LNCaP clone FGC (cell line): ENCODE measurements at places on chromosomes 5 and 9.

- no peak for DNase-seq
Measured at GRCh38 chr9:34985311-34985899, 4.1 kb upstream of the DNAJB5 start.

DNA sequence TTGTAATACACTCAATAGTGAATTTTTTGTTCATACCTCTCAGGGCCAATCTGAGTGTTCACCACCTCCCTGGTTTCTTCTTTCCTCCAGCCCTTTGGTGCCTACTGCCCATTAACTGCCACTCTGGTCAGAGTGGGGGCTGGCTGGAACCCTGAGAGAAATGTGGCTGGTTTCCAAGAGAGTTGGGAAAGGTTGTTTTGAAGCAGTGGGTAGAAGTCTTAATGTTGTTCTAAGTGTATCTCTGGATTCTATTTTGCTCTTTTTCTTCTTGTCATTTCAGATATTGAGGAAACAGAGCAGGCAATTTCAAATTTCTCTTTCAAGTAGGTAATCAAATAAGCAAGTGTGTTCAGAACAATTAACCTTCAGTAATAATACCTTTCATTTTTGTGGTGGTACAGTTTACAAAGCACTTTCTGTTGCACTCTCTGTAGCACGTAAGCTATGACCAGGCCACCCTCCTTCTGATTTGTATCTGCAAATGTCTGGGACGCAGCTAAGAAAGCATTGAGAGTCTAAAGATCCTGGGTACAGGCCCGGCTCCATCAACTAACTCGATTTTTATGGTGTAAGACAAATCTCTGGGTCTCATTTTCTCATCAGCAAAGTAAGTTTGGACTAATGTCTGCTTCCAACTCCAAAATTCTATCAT is 8.4 kb downstream of the SLC1A3 start:
- DNase-seq: no peak

GRCh38 chr5:54563083-54563761 is 45.7 kb downstream of the SNX18 start:
- no peak for DNase-seq

- DNase-seq: no peak
Measured at GRCh38 chr5:73440262-73440661, 8.3 kb downstream of the FOXD1 start.

- no peak for DNase-seq
Measured at GRCh38 chr5:149860801-149861322, 83.7 kb downstream of the PDE6A start.

DNA sequence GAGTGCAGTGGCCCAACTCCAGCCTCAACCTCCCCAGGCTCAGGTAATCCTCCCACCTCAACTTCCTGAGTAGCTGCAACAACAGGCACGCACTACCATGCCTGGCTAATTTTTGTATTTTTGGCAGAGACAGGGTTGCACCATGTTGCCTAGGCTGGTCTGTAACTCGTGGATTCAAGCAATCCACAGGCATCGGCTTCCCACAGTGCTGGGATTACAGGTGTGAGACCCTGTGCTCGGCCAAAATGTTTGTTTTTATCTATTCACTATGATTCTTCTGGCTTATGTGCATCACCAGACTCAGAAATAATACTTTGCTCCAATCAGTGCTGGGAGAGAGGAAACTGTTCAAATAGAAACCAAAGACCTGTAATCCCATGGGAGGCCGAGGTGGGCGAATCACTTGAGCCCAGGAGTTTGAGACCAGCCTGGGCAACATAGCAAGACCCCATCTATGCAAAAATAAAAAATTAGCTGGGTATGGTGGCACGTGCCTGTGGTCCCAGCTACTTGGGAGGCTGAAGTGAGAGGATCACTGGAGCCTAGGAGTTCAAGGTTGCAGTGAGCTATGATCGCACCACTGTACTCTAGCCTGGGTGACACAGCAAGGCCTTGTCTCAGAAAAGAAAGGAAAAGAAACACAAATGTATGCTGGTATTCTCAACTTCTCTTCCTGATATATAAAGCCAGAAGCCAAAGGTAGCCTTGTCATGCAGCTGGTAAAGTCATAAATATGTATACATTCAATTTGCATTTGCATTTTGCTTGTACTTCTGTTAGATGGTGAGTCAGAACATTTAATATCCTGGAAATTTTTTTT is 4.5 kb downstream of the PIP5K1B start:
- DNase-seq: no peak

GRCh38 chr5:39513236-39513635 is 88.5 kb upstream of the DAB2 start:
- DNase-seq: no peak

DNA sequence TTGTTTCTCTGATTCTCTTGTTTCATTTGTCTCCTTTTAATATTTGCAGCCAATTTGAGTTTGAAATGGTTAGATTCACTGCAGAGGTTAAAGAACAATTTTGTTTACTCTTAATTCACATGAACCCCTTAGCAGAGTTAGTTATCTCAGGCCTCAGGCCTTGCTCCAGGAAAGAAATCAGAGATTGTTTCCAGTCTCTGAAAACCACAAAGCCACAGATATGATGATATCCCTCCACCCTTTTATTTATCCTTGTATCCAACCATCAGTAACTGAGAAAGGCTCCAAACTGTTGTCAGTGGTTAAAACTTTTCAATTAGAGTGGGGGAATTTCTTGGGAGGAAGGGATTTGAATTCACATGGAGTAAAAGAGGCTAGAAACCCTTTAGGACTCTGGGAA is 406.0 kb upstream of the DMAC1 start:
- DNase-seq: no peak

DNA sequence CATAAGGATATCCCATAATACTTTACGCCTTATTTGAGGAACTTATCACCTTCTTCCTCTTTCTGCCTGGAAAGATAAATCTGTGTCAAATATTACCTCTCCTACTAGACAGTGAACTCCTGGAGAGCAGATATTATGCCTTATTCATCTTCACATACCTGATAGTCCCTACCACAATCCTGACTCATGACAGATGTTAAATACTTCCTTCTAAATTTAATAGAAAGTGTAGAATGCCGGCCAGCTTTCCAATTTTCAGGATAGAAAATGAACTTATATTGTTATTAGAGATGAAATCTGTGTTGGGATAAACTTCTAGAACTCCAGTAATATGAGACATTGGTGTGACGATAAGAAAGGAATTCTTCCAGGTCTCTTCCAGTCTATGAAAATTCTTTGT is 89.0 kb downstream of the GCNT4 start:
- DNase-seq: no peak

DNA sequence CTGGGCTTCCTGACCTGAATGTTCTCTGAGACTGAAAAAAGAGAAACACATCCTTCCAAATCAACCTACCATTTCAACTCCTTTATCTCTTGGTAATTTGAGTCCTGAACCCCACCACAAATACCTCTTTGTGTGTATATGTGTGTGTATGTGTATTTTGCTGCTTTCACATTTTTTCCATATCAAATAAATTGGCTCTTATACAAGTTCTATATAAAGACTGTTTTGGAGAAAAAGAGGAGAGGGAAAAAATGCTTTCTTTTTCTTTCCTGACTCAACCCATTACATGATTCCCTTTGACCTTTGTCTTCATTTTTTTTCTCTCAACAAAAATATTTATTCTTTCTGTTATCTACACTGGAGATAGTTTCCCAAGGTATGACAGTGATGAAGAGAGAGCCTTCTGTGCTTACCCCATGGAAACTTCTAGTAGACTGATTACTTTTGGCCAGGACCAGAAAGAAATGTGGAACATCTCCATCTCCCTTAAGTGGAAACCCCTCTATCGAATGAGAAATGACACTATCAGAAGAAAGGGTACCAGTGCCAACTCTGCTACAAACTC is 85.3 kb downstream of the PAPPA start:
- no peak for DNase-seq
